AG08396 (cell line): ENCODE measurements at places on chromosomes 1 and 21.

DNA sequence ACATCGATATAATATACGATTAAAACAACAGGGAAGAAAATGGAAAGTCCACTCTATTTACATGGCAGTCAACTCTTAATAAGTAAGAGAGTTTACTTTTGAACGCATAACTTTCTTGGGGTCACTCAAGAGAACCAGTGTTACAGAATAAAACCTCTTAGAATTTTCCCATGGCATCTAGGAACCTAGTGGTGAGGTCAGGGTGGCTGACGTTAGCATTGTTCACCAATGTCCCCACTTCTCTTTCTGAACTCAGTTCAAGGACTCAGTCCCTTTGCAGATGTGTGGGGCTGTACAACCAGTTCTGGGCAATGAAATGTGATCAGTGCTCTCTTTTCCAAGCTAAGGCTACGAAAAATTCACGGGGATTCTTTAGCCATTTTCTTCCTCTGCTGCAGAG, 2.6 kb upstream of the RNF2 start:
- DNase-seq, result no peak

DNA sequence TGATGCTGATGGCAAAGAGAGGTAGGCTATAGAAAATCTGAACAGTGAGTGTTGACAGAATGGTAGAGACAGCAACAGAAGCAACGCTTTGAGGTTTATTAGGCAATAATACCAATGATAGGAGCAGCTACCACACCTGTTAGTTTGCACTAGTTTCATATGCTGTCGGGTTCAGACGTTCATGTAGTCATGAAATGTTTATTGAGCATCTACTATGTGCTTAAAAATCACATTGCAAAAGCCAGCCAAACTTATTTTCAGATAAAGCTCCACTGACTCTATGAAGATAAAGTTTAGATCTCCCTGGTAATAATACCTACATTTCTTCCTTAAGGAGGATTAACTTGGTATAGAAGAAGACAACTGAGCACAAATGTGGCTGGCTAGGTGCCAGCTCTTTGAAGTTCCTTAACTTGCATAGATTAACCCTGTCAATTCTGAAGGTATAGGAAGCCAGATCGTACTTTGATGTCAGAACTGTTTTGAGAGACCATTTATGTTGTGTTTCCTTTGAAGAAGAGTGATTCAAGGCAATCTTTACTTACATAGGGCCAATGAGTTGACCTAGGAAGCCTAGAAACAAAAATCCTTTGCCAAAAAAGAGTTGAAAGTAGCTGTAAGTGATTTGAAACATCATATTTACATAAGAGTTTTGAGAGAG, 71.5 kb downstream of the DISP1 start:
- no peak for DNase-seq

GRCh38 chr1:53575141-53575954, 116.1 kb downstream of the DMRTB1 start:
- no peak for DNase-seq

DNA sequence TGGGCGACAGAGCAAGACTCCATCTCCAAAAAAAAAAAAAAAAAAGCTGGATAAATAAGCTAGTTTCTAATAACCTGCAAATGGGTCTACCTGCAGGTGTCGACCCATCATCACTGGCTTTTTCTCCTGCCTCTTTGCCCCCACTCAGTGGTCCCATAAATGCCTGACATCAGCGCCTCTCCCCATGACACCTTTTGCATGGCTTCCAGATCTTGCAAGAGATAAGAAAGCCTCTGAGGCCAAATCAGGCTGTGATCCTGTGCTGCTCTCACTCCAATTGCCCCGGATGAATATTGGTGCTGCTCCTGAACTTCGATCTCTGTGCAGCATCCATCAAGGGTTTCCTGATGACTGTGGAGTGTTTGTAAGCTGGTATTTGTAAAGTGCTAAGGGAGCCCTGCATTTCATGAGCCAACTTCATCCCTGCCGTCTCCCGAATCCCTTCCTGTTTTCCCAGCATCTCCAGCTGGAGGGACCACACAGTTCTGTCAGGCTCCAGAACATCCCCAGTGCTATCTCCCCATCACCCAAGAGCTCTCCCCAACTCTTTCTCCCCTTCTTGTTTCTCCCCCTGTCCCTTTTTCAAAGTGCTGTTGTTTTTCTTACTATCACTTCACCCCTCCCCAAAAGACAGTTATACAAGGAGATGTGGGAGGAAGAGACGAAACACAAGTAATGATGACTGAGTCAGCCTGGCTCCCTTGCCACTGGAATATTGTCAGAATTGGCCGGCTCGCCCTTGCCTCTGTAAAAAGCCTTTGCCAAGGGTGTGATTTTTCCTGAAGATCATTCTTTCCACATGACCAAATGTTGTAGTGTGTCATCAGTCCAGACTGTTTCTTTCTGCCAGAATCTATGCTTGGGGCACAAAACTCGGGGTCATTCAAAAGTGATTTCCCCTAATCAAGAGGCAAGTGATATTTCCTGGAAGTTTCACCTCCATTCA, 2.8 kb upstream of the EFHD2 start:
- DNase-seq, result peak; percentile 84

GRCh38 chr1:173222149-173223030, 15.3 kb upstream of the TNFSF4 start:
- DNase-seq, result no peak

GRCh38 chr21:16186742-16187141, 457.0 kb downstream of the USP25 start:
- DNase-seq, result no peak

DNA sequence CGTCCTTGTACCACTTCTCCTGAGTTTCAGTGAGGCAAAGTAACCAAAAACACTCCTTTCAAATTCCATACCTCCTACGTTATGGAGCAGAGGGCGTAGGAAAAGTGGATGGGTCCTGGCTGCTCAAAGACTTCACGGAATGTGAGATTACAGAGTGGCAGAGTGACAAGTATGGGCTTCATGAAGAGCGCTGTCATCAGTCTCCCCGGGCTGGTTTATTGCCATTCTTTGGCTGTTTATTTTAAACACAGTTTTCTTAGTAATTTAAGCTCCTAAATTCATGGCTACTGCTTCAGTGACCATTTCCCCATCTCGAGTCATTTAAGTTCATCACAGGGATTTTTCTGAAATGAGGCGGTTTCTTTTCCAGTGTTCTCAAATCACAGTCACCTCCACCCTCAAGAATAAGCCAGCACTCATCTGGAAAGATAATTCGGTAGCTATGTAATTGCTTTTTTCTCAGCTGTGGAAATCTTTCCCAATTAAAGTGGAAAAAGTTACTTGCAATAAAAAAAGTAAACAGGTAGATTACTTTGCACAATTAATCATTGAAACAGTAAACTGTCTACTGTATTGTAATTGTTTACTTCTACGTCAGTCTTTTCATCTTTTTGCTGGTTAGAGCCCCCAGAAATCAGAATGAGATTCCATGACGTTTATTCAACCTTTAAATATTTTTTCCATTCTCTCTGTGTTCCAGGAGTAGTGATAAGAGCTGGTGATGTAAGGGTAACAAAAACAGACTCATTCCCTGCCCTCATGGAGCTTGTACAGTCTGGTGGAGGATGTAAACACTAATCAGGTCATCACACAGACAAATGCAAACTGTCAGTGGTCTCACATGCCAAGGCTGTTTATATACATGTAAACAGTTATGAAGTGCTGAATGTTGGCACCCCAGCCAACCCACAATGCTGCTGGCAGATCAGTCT, 3.0 kb upstream of the SMYD2 start:
- no peak for DNase-seq

DNA sequence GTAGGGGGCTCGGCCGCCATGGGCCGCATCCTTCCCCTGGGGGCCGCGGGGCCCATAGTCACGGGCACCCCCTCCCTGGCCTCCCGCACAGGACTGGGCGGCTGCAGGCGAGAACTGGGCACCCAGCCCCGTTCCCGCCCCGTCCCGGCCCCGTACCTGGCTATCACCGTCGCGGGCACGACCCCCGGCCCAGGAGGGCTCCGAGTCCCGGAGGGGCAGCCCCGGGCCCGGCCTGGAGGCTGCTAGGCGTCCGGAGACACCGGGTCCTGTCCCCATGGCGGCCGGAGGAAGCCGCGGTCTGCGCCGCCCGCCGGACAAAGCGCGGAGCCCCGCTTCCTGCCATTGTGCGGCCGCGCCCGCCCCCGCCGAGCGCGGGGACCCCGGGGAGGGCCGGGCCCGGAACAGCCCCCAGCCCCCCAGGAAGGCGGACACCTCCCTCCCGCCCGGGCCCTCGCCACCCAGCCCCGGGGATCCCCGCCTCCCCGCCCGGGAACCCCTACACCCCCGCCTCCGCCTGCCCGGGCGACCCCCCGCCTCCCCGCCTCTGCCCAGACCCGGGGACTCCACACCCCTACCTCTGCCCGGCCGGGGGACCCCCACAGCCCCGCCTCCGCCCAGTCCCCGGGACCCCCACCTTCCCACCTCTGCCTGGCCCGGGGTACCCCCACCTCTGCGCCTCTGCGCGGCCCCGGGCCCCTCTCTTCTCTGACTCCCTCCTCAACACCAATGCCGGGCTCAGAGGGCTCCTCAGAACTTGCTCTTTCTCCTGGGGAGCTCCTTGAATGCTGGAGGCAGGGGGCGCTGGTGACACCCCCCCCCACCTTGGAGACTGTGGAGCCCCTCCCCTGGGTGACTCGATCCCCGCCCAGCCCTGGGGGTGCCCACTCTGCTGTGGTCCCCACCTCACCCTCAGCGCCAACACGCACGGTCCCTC, 6.0 kb downstream of the PLEKHG5 start:
- DNase-seq, result peak; percentile 55

DNA sequence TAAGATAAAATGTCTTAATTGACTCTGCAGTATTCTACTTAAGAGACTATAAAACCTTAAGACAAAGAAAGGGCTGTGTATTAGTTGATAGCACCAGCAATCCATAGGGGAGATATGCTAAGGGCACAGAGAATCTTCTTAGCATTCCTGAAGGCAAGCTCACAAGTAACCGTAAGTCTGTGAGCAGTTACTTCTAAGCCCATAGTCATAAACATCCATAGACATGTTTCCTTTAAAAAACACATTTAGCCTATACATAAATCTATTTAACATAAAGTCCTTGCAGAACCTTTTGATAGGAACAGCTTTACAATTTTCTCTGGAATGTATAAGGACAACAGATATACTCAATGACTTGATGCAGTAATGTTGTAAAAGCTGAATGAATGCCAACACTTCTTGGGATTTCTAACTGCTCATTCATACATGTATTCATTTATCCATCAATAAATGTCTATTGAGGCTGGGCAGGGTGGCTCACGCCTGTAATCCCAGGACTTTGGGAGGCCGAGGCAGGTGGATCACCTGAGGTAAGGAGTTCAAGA, 6.3 kb upstream of the ERRFI1 start:
- DNase-seq, result no peak

DNA sequence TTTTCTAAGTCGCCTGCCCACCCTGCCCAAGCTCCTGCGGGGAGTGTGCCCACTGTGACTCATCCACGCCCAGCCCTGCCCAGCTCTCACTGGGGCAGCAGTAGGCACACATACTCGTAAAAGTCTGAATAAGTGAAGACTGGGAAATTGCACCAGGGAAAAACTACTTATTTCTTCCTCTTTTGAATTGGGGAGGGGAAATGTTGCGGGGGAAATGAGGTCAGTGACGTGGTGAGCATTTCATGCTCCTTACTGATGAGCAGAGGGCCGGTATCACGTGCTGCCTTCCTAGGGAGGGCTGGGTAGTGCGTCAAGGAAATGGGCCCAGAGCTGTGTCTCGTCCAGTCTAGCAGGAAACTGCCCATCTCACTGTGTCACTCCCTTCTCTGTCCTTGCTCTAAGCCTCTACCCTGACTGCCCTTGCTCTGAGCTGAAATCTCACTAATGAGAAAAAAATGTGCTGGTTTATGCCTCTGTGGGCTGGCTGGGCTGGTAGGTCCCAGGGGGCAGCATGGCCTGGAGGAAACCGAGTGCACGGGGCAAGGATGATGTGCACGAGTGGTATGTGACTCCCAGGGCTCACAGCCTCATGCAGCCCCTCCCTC, 13.5 kb upstream of the TNFRSF1B start:
- peak; percentile 85 for DNase-seq

- DNase-seq, result peak; percentile 41
Observed at GRCh38 chr1:13661539-13661938, 38.4 kb upstream of the PRDM2 start.

DNA sequence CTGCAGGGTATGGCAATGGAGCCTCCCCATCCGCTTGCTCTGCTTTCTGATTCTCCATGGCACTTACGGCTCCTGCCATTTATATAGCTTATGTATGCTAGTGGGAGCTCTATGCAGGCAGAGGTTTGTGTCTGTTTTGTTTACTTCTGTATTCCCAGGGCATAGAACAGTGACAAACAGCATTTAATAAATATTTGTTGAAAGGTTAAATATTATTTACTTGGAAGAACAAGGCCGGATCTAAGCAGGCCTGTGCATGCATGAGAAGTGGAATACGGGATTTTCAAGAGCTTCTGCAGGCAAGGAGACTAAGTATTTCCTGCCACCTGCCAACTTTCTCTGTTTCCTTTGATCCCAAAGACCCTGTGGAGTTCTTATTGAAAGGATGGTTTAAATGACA, 90.7 kb downstream of the XCL2 start:
- DNase-seq, result no peak

GRCh38 chr21:16363518-16363917, 633.7 kb downstream of the USP25 start:
- no peak for DNase-seq

GRCh38 chr1:22527122-22527521, 36.2 kb upstream of the EPHA8 start:
- no peak for DNase-seq

- no peak for DNase-seq
Observed at GRCh38 chr1:69073176-69073575, 494.5 kb upstream of the LRRC7 start.

DNA sequence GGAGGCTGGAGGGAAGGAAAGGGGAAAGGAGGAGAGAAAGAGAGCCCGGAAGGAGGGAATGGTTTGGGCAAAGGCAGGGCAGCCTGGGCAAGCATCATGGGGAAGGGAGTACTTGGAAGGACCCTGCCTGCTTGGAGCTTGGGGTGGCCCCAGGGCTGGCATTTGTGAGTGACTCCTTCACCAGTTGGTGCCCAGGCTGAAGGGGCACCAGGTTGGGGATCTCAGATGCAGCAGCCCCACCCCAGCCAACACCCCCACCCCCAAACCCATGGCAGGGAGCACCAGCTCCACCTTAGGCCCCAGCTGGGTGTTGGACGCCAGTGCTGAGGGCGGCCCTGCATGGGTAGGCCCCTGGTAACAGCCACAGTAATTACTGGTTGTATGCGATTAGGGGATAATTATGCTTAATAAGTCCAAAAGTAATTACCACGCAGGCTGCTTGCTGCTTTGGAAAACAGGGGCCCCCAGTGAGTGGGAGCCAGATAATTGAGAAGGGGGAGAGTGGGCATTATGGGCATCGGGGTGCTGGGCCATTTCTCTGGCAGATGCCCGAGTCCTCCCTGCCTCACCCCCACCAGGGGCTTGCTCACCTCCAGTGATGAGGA, 78.3 kb downstream of the VWA5B1 start:
- no peak for DNase-seq
